Stimulated activated CD4-positive, alpha-beta T cell treated with anti-CD3 and anti-CD28 coated beads, Interleukin-4, amount 100 ng/mL, for 24 hours (primary cell): ENCODE measurements at places on chromosomes 12 and 14.

GRCh38 chr12:30977537-30978349, 51.2 kb downstream of the TSPAN11 start:
- DNase-seq, result no peak

DNA sequence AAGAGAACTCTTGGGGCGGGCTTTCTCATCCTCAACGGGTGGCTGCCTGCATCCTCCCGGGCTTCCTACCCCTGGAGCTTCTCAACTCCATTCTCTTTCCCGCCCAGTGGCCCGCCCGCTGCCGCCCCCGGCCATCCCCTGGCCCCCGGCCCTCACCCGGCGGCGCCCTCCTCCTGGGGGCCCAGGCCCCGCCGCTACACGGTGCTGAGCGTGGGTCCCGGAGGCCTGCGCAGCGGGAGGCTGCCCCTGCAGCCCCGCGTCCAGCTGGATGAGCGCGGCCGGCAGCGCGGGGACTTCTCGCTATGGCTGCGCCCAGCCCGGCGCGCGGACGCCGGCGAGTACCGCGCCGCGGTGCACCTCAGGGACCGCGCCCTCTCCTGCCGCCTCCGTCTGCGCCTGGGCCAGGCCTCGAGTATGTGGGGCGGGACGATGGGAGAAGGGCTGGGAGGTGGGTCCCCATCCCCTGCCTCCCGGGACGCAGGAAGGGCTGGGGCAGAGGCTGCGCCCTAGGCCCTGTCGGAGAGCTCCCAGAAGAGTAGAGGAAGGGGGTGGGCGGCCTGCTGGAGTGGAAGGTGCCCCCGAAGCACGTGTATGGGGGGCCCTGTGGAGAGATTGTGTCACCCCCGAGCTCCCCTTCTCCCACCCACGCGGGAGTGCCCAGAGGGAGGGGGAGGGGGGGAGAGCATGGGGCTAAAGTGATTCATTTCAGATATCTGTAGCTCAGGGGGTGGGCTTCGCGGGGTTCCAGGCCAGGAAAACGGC, 1.5 kb downstream of the LAG3 start:
- no peak for DNase-seq

- no peak for DNase-seq
These were observed 1936.8 kb upstream of the SEL1L start for GRCh38 chr14:83470466-83470865.

DNA sequence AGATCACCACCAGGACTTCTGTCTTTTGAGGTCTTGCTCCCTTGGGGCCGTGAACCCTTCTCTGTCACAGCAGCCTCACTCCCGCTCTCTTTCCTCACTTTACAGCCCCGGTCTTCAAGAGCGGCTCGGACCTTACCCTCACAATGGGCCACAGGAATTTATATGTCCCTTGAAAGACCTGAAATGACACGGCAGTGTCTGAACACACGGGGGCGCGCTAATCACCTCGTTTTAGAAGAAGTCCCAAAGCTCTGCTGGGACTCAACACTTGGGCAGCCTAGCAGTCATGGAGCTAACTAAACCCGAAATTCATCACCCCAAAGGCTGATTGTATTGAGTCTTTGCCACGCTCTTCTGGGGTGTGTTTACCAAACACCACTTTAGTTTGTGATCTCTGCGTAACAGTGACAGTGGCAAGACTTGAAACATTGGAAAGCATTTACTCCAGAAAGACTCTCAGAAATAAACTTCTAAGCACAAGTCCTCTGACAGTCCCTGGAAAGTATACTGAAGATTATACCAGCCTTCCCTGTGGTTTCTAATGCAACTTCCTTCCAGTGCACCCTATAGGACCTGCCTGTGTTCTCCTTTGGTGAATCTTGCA, 29.0 kb downstream of the SERPINA11 start:
- DNase-seq, result peak; percentile 43

- DNase-seq, result no peak
These were observed 64.5 kb upstream of the SSTR1 start for GRCh38 chr14:38143170-38143569.

DNA sequence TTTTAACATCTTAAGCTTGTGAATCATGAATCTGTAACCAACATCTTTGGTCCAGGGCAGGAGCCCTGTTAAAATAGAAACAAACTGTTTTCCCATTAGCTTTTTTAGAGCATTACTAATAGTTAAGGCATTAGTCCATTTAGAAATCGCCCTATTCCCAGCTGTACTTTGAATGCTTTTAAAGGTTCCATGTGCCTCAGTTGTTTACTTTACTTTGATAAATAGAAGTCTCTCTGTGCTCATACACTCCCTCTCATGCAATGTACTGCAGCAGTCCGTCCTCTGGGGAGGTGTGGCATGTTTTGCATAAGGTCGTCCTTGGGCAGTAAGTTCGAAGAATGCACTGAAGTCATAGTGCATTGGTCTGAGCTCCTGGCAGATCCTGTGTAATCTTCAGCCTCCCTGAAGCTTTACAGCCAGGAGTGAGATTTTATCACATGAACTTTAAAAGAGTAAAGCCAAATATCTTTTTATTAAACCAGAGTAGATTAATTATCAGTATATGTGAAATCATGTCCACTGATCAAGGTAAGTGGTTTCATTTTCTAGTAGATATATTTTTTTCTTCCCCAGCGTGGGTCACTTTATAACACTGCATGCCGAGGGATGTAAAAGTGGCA, 134.7 kb downstream of the FGD4 start:
- no peak for DNase-seq

GRCh38 chr12:111447571-111448265, 42.0 kb downstream of the SH2B3 start:
- DNase-seq, result peak; percentile 4

DNA sequence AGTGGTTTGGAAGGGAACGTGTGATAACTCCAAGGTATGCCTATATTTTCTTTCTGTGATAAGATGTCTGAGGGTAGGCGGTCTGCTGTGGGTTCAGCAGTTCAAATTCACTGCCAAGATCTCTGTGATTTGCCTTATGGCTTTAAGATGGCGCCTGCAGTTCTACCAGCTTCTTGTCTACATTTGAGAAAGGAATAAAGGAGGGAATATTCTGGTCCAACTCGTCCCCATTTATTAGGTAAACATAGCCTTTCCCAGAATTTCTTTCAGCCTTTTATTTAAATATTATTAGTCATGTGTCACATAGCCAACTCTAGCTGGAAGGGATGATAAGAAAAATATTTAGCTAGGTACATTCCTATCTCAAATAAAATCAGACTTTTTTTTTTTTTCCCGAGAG, 48.8 kb downstream of the KCNJ8 start:
- no peak for DNase-seq

DNA sequence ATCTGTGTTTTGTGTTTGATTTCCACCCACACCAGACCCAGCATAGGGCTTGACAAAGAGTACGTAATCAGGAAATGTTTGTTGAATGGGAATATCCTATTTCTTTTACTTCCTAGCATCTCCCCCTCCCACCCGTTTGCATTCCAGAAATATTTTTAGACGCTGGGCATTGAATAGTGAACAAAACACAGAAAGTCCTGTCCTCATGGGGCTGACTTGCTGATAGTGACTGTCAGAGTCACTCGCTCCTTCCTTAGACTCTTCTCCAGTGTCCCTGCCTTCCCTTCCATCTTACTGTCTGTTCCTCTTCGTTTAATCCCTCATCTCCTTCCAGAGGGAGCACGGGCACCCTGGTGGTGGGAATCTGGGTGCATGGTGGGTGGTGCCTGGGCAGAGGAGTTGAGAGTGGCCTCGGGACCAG, 53.6 kb downstream of the SLC25A47 start:
- no peak for DNase-seq

GRCh38 chr12:94033101-94033500, 115.3 kb upstream of the PLXNC1 start:
- DNase-seq, result no peak

DNA sequence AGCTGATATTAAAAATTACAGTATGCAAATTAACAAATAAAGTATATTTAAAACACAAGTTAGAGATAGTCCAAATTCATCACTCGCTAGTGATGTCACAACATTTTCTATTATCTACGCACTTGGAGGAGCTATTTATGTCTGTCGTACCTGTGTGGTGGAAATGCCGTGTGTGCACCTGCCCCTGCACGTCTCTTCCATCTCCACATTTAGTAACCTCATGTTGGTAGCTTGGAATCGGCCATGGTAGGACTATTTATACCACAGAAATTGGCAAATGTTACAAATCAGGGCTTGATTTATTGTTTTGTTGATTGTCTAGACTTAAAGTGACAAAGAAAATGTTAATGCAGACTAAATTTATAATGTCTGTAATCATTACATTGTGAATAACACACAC, 62.6 kb upstream of the NTF3 start:
- DNase-seq, result no peak

- DNase-seq, result no peak
These were observed 1493.0 kb downstream of the AACS start for GRCh38 chr12:126558219-126558618.

DNA sequence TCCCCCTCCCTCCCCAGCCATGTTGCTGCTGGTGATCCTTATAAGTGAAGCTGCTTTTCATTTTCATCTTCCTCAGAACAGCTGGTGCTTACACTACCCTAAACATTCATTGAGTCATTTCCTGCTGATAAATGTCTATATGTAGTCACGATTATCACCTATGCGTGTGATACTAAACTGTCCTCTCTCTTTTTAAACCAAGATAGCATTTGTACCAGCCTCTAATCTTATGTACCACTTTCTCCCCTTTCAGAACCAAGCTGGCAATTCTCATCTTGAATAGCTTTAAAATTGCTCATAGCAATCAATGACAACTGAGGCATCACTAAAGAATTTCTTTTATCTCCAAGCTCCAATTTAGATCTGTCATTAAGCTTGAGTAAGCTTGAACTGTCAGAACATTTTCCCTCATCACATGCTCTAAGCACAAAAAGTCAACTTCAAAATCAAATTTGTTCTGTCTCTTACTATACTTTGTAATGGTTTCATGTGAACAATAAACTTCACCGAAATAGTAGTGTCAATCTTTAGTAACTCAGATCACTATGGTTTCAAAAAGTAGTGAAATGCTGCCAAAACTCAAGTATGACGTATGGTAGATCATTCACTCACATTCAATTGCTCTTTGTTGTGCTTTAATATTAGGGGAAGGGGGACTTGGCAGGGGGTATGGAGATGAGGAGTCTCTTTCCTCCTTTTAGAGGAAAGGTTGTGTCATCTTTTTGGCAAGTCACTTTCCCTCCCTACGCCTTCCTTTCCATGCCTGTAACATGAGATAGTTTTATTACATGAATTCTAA, 178.1 kb upstream of the NOVA1 start:
- no peak for DNase-seq

- no peak for DNase-seq
These were observed 224.5 kb upstream of the FOXG1 start for GRCh38 chr14:28542040-28542439.

- DNase-seq, result no peak
These were observed 17.7 kb downstream of the SLC11A2 start for GRCh38 chr12:51008329-51009055.

- no peak for DNase-seq
These were observed 10.0 kb downstream of the SINHCAF start for GRCh38 chr12:31315784-31316465.

DNA sequence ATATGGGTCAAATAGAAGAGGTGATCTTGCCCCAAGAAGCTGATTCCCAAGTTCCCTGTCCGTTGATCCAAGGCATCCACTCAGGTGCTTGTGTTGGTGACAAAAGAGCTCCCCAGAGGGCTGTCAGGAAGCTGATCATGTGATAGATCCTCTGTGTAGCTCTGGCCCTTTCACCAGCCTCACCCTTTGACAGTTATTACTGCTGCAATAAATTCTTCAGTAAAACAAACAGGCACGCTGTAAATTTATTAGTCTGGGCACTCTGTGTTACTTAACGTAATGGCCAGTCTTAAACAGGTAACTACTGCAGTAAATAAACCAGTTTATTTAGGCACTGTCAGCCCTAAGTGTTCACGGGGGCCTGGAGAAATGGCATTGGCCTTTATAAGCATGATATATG, 473.9 kb downstream of the BCL11B start:
- no peak for DNase-seq

GRCh38 chr12:131137009-131137835, 183.5 kb downstream of the ADGRD1 start:
- DNase-seq, result no peak

GRCh38 chr12:91142221-91142631, 30.9 kb upstream of the LUM start:
- no peak for DNase-seq

DNA sequence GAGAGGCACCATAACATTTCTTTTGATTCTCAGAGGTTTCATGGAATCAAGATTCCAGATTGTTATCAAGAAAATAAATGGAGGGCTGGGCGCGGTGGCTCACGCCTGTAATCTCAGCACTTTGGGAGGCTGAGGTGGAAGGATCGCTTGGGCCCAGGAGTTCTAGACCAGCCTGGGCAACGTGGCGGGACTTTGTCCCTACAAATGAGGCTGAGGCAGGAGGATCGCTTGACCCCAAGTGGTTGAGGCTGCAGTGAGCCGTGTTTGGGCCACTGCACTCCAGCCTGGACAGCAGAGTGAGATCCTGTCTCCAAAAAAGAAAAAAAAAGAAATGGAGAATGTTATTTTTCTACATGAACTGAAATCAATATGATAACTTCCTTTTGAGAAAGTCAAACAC, 1.3 kb downstream of the SLC39A9 start:
- no peak for DNase-seq

DNA sequence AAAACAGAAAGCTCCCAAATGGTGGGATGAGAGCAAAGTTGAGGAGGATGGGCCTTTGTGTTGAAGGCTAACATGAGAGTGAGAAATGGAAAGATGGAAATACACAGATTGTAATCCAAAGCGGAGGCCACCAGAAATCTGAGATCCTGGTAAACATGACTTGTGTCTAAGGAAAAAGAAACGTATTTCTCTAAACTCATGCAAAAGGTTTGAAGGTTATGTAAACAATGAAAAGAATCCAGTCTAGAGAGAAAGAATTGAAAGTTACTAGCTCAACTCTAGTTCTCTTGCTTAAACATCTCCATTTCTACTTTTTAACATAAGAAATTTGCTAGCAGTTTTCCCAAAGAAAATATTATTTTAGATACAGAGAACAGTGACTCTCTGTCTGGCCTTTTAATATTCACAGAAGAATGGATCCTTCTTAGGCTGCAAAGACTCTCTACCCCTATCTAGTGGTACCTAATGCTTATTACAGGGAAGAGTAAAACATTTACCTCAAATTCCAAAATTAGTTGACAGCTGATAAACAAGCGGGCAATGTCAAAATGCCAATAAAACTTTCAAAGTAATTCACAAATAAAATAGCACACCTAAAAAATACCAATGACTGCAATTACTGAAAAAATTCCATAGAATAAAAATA, 75.8 kb upstream of the SOX5 start:
- no peak for DNase-seq

DNA sequence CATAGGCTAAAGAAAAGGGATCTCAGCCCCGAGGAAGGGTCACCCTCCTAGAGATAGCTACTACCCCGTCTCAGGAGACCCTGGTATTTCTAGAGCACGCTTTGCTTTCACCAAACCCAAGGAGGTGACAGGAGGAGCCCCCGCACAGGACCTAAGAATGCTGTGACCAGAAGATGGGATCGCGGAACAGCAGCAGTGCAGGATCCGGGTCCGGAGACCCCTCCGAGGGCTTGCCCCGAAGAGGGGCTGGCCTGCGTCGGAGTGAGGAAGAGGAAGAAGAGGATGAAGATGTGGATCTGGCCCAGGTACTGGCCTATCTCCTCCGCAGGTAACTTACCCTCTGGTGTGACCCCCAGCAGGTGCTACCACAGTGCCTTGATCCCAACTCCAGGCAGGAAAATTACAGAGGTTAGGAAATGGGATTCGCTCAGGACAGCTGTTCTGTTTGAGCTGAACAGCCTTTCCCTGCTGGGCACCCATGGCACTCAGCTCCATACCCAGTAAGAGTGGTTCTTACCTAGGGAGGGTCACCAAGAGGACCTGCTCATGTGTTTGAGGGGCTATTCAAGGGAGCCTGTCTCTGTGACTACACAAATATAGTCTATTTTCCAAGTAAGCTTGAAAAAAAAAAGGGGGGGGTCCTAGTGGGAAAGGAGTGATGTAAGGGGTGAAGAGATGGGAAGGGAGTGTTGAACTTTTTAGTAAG, 826 bp upstream of the NRL start:
- no peak for DNase-seq
